ENCODE measurements at places on chromosomes 4 and X.

DNA sequence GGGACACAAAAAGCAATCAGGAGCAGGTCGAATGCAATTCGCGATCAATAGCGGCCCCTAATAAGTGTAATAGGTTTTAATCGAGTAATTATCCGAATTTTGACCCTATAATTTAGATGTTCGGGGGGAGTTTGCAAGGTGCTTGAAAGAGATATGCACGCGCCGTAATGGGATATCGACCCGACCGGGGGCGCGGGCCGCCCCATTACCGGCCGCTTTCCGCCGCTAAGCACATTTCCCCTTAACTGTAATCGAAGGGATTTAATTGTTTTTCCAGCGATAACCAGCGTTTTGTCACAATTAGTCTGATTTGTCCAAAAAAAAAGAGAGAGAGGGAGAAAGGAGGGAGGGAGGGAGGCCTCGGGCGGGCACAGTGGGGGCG, 997 bp downstream of the NKX1-1 start:
- no peak for DNase-seq

GRCh38 chr4:138650929-138651448, 364.6 kb upstream of the NOCT start:
- DNase-seq: no peak

DNA sequence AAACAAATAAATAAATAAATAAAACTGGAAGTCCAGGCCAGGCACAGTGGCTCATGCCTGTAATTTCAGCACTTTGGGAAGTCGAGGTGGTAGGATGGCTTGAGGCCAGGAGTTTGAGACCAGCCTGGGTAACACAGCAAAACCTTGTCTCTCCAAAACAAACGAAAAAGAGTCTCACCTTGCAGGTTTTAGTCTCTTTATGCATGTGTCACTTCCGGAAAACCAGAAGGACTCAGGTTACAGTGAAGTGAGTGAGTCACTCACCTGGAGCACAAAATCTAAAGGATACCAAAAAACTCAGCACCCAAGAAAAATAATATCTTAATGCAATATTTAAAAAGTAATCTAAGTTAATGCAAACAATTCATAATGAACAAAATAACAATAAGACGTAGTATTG, 20.1 kb upstream of the SLC34A2 start:
- no peak for DNase-seq

DNA sequence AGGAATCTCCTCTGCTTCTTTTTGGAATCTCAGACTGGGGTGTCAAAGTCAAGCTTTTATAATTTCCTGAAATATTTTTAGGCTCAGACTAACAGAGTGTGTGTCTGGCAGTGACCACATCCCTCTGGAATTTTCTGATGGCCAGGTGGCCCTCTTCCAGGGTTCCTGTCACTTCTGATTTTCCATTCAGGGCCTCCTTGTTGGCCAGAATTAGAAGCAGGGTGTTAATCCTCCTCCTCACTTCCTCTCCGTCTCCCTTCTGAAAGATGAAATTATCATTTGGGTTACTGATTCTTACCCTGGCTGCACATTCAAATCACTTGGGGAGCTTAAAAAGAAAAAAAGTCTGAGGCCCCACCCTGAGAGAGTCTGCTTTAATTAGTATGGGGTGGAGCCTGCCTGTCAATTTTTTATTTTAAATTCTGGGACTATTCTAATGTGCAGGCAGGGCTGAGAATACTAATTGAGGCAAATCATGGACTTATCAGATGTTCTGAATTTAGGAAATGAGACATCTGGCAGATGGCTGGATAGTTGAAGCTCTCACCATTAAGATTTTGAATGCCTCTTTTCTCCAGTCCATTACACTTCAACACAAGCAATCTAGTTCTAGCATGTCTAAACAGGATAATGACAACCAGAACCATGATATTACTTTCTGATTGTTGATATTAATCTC, 43.2 kb downstream of the HAND2 start:
- DNase-seq: no peak

DNA sequence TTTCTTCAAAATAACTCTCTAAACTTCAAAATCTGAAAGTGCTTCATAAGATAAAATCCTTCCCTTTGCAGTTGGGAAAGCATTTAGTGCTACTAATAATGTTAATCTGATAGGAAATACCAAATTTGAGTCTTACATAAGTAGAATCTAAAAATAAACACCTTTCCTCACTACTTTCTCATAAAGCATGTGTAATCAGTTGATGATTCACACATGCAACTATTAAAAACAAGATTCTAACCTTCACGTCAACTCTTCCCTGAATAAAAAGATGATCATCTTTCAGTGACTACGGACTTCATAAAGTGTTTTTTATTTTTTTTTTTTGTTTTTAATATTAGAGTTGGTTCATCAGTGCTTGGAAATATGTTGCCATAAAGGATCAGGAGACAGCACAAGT, 172.6 kb downstream of the ACTRT1 start:
- no peak for DNase-seq

DNA sequence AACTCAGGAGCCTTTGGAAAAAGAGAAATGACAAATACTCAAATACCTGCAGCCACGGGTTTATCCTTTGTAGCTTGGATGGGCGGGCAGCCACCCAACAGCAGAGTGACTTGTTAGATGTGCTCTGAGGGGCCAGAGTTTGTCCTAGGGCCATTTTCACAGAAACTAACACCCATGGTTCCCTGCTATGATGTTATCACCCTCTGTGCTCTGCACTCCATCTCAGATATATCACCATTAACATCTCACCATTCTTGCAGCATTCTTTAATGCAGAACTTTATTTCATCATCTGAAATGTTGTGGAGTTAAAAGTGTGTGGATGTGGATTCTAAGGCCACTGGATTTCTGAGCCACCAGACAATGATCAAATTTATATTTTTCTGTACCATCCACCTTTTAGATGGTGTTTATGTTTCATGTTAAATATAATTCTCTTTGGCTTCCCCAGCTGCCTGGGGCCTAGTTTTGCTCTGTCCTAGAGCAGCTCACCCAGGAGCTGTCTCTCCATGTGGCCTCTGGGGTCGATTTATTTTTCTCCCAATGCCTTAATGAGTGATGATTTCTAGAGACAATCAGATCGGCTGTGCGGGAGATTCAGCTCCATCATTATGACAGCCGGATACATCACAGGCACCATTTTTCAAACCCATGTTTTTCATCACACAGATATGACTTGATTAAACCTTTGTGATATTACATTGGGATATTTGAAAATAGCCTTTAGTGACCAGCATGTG, 380.8 kb downstream of the BCOR start:
- DNase-seq: no peak

- no peak for DNase-seq
These were observed 277.3 kb upstream of the TAPT1 start for GRCh38 chr4:16503421-16504100.

- no peak for DNase-seq
These were observed 8.3 kb downstream of the IL21 start for GRCh38 chr4:122612540-122612939.

DNA sequence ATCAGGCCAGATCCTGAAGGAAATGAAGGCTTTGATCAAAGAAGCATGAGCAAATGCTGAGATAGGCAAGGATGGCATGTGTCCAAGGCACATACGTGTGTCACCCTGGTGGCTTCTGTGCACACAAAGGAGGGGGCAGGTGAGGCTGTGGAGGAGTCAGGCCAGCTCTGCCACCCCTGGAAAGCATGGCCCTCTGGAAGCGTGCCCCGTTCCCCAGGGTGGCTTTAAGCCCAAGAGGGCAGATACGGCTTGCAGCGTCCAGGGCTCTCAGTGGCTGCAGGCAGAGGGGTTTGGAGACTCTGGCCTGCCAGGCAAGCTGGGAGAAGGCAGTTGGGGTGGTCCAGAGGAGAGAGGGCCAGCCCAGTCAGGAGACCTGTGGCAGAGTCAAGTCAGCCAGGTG, 25.6 kb downstream of the PNMA6E start:
- DNase-seq: no peak

DNA sequence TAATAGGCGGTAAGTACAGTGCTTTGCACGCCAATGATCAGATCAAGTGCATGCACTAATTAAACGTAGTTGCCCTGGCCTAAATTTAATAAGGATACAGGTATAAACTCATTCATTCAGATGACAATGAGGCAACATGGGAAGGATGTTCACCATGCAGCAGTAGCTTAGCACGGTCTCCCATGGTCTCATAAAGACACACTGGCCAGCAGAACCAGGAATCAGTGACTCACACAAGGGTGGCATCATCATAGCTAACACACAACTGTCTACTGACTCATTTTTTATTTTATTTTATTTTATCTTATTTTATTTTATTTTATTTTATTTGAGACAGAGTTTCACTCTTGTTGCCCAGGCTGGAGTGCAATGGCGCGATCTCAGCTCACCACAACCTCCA, 42.7 kb downstream of the TMEM156 start:
- DNase-seq: no peak

- no peak for DNase-seq
These were observed 309.9 kb downstream of the DHX15 start for GRCh38 chr4:24274381-24274941.

- no peak for DNase-seq
These were observed 105.5 kb upstream of the STK26 start for GRCh38 chrX:131917588-131917987.

DNA sequence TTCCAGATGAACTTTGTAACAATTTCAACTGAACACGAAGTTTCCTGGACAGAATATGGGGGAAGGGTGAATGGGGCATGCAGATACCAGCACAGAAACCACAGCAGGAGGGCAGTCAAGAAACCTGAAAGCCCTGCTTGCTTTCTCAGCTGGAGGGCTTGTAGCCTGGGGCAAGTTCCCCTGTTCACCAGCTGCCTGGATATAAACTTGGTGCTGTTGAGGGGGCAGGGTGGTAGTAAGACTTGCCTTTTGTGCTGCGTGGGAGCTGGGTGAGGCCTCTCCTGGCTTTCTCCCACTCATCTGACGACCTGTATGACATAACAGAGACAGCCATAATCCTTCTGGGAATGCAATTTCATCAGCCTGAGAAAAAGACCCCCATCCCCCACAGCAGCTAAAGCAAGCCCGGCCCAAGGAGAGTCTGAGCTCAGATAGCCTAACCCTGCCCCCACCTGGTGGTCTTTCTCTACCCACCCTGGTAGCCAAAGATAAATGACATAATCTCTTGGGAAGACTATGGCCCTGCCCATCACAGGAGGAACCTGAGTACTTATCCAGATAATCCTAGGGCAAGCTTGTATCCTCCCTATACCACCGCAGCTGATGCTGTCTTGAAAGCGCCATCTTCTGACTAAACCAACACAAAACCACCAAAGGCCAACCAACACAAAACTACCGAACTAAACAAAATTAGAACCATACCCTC, 234.3 kb downstream of the LAS1L start:
- DNase-seq: no peak

DNA sequence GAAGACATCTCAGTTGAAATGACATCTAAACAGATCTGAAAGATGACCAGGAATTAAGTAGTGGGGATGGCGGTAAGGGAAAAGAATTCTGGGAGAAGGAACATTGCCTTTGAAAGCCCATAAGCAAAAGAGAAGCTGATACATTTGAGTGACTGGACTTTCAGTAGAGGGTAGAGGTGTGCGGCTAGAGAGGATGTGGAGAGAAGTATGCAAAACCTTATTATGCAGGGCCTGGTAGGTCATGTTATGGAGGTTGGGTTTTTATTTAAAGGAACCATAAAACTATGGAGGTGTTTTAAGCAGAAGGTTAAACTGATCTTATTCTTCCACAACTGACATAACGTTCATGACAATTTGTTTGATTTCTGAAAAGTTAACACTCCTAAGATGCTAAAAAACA, 36.3 kb downstream of the RPS6KA3 start:
- no peak for DNase-seq

GRCh38 chr4:74475091-74475800, 30.3 kb downstream of the AREG start:
- DNase-seq: no peak

All from activated CD4-positive, CD25-positive, alpha-beta regulatory T cell treated with anti-CD3 and anti-CD28 coated beads, Interleukin-2, amount 50 U/mL, for 16 hours (primary cell).